GM12878 (cell line): ENCODE measurements at places on chromosomes 3 and 15.

DNA sequence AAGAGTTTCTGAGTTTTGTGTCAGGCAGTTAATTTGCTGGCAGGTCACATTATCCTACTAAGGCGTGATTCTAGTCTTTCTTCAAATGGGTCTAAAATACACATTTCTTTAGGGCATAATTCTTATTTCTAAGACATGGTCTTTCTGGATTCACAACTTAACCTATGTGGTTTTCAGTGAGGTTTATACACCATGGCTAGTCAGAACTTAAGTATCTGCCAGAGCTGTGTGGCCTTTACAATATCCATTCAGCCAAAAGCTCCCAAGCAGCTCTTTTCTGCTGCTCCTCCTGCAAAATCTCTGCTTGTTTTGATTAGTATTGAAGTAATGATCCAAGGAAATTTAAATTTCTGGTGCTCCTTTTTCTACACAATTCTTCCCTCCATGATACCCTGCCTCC, 33.5 kb downstream of the SLC9C1 start:
- no peak for DNase-seq

GRCh38 chr3:151962352-151962751, 88.9 kb downstream of the SUCNR1 start:
- DNase-seq = no peak

GRCh38 chr3:55481744-55482495, 5.2 kb downstream of the WNT5A start:
- no peak for DNase-seq

DNA sequence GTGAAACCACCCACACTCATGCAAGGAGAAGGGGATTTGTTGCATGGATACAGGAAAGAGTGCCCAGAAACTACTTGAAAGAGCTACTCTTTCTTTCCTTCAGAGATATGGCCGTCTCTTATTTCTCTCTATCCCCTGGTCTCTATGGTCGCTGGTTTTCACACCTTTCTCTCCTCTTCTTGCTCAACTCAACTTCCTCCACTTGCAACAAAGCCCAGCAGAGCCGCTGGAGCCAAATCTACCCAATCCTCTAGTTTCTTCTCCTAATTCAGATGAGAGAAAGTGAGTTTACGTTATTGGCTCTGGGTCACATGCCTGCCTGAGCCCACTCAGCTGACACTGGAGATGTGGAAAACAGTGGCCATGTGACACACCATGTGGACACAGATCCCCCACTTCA, 215.2 kb downstream of the OSBPL10 start:
- DNase-seq = no peak

GRCh38 chr3:12465836-12466225, 18.4 kb upstream of the TSEN2 start:
- DNase-seq = no peak

DNA sequence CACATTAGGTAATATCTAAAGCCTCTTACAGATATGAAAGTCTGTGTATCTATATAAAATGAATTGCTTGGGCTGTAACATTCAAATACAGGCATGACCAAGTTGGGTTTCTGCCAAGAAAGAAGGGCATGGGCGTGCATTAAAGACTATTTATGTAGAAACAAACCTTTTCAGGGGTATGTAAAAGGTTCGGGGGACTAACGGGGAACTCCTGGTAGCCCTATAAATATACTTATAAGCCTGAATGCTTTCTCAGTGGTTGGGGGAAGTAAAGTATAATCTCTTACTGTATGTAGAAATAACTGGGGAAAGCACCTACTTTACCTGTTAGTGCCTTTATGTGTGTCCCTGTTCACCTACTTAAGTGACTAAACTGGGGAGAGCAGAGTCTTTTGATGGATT, 154.5 kb upstream of the TBL1XR1 start:
- DNase-seq = peak; percentile 87

DNA sequence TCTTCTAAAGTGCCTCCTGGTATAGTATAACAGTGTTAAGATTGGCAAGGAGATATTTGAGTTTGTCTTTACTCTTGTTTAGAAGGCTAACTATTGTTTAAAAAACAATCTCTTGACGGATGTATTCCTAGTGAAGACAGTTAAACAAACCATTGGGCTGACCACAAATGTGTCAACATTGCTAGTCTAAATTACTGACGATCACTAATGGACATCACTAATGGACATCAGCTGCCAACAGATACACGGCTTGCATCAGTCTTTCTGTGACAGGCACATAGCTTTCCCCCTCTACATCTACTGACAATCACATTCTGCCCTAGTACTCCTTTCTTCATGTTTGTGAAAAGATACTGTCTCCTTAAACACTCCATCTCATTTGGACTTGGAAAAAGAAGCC, 57.1 kb upstream of the ETV5 start:
- no peak for DNase-seq
